Germinal center (tissue), 1 donor: ENCODE measurements at places on chromosomes 16 and 17.

- DNase-seq = peak; percentile 33
Measured at GRCh38 chr16:28180655-28181460, 30.9 kb downstream of the XPO6 start.

DNA sequence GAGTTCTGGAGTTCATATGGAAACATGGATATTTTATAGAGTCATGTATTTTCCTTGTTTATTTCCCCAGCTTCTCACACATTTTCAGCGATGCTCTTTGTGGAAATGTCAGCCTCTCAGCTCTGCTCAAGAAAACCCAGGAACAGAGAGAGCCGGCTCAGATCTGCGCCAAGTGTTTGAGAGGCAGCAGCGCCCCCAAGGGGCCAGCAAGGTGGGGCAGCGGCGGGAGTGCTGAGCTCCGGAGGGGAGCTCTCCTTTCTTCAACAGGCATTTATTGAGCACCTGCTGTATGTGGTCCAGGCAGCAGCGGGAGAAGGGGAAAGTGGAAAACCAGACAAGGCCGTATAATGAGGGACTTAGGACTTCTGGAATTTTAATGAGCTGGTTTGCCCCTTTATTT, 421.1 kb upstream of the C16orf82 start:
- no peak for DNase-seq

- no peak for DNase-seq
Measured at GRCh38 chr16:67226295-67226803, 581 bp upstream of the TMEM208 start.

DNA sequence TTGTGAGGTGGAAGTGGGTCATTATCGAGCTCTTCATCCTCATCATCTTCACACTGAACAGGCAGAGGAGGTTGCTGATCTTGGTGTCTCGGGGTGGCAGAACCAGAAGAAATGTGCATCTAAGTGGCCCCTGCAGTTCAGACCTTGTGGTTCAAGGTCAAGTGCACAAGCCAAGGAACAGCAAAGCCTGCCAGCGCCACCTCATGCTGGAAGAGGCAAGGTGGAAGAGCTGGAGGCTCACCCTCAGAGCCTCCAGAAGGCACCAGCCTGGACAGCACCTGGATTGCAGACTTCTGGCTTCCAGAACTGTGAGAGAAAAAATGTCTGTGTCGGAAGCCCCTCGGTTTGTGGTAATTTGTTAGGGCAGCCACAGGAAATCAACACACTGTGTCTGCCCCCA, 32.7 kb downstream of the IFT140 start:
- no peak for DNase-seq

DNA sequence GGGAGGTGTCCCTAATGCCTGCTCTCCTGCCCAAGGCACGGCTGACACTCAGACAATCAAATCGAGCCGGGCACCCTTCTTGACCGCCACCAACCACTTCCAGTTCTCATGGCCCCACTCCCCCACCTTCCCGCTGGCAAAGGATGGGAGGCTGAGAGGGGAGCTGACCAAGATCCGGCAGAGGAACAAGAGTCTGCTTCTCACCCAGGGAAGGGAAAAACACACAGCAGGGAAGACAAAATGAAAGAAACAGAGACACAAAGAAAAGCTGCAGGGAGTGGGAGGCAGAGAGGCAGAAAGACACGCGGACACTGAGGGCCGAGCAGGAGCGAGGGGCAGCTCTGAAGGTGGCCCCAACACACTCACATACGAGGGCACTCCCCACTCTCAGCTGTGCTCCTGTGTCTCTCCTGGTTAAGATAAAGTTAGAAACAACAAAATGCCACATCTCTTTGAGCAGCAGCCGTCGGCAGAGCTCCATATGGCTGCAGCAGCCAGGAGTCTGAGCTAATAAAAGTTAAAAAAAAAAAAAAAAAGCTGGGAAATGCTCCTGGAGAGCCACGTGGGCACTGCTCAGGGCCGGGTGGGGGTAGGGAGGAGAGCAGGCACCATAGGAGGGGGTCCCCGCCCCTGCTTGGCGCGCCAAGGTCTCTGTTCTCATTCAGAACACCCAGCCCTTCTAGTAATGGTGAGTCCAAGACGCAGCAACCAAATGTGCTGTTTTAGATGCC, 7.4 kb downstream of the LRRC75A start:
- DNase-seq = no peak
